ENCODE measurements at places on chromosomes 4 and X.

DNA sequence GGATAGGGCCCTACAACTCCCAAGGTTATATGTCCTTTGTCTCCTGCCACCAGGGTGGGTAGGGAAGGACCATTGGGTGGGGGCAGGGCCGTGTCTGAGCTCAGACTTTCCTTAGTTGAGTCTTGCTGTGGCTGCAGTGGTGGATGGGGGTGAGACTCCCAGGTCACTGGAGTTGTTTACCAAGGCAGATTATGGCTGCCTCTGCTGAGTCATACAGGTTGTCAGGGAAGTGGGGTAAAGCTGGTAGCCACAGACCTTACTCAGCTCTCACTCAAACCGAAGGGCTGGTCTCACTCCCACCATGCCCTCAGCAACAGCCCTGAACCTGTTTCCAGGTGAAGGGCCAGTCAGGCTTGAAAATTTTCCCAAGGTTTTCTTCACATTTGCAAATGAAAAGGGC lies 58.8 kb upstream of the FAAH2 start:
- no peak for DNase-seq

DNA sequence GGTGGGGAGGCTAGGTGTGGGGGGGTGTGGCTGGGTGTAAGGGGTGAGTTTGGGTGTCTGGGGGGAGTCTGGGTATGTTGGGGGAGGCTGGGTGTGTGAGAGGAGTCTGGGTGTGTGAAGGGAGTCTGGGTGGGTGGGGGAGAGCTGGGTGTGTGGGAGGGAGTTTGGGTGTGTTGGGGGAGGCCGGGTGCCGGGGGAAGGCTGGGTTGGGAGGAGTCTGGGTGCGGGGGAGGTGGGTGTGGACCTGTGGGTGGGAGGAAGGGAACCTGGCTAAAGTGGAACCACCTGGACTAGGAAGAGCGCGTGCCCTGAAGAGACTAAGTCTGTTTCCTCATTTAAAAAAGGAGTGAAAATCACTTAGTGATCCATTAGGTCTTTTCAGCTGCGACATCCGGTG lies 18.3 kb downstream of the SPON2 start:
- no peak for DNase-seq

DNA sequence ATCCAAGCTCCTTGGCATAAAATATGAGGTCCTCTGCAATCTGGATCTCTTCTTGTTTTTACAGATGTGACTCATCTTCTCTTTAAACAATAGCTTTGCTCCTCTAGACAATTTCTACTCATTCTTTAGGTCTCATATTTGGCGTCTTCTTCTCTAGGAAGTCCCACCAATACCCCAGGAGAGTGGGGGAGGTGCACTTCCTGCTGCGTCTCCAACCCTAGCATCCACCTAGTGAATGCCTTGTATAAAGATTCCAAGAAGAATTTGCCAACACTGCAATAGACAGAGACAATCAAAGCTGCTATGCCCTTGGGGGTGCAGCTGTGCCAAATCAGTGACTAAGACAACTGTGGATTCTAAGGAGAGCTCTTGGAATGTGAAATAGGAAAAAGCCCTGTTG lies 45.7 kb upstream of the SLC10A7 start:
- peak; percentile 59 for DNase-seq

DNA sequence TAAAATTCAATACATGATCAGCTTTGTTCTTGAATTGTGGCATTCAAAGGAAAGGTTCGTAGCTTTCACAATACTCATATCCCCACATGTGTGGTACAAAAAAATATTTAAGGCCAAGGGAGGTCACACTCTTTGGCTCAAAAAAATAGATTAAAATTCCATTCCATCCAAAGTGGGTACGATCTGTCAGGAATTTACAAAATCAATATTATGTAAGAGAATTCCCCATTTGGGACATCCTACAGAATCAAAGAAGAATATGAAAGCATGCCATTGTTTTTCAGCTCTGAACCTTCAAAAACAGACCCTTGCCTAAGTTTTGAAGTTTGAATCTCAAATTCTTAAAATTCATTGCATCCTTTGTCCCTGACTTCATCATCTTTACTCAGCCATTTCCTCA lies 85.8 kb downstream of the MID1 start:
- DNase-seq = peak; percentile 30

DNA sequence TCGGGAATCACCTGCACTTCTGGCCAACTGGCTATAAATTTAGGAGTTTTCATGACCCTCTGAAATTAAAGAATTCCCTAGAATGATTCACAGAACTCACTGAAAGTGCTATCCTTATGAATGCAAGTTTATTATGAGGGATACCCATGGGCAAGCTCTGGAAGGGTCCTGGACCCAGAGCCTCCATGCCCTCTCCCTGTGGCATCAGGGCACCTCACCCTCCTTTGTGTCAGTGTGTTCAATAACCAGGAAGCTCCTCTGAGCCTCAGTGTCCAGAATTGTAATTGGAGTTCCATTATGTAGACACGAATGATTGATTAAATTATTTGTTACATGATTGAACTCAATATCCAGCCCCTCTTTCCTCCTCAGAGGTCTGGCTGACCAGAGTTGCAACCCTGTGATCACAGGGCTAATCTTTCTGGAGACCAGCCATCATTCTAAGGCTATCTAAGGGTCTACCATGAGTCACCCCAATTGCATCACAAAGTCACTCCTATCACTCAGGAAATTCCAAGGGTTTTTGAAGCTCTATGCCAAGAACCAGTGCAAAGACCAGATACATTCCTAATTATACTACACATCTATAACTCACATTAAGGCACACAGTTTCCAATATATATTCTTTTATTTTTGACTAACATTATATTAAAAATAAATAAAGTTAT lies 8.9 kb downstream of the ANXA3 start:
- peak; percentile 90 for DNase-seq
